ENCODE measurements at places on chromosomes 1 and 21.

- no peak for DNase-seq
Measured at GRCh38 chr1:2914702-2915101, 106.6 kb upstream of the ACTRT2 start.

GRCh38 chr1:8047686-8048445 is 21.8 kb upstream of the ERRFI1 start:
- no peak for DNase-seq

GRCh38 chr21:44463724-44464123 is 8.4 kb downstream of the LRRC3 start:
- DNase-seq, result no peak

DNA sequence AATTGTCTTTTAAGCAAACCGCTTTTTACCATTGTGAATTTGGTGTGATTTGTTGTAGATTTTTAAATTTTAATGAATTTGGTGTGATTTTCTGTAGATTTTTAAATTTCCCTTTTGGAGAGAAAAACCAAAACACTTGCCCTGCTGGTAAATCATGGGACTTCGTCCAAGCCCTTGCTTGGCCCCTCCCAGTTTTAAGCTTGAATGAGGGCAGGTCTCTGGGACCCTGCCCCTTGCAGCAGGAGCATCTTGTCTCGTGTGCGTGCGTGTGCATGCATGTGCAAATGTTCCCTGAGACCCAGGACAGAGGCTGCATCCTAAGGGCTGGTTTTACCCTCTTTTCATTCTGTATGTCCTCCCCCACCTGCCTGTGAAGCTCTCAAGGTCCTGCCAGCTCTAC is 248.6 kb downstream of the GREM2 start:
- no peak for DNase-seq

DNA sequence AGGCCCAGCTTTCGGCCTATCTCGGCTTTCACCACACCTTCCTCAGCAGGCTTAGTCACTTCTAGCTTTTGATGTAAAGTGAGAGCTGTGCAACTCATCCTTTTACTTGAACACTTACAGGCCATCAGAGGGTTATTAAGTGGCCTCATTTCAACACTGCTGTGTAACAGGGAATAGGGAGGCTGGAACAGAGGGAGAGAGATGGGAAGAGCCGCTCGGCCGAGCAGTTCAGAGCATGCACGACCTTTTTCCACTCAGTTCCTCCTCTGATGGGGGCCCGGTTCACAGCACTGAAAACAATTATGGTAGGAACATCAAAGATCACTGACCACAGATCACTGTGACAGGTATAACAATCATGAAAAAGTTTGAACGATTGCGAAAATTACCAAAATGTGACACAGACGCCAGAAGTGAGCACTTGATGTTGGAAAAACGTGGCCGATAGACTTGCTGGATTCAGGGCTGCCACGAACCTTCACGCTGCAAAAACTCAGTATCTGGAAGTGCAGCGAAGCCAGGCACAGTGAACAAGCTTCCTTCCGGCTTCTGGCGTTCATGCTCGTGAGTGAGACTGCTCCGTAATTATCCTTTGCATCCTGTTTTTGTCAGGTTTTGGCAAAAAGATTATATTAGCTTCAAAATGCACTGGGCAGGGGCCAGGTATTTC is 28.6 kb downstream of the AGPAT3 start:
- no peak for DNase-seq

DNA sequence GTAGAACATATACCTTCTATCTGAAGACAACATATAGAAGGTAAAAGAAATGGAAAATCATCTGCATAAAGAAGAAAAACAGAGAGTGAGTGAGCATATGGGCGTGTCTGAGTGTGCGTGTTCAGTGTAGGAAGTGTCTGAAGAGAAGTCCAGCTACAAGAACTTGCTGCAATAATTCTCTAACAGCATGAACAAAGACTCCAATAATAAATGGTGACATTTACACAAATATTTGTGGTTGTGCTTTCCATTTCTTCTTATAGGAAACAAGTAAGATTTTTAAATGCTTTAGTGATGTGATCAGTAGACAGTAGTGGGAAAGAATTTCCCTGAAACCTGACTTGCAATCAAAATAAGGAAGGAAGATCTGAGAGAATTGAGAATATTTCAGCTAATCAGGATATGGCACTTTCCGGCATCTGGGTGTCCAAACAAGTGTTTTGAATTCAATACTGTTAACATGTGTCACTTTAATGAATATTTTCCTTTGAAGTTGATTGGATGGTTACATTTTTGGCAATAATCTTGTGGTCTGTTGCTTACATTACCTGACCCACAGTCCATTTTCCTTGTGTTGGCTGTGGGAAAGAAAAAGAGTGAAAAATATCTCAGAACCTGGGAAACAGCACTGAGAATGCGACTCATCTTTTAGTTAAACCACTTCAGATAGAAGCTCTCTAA is 154.0 kb downstream of the TGFB2 start:
- no peak for DNase-seq

DNA sequence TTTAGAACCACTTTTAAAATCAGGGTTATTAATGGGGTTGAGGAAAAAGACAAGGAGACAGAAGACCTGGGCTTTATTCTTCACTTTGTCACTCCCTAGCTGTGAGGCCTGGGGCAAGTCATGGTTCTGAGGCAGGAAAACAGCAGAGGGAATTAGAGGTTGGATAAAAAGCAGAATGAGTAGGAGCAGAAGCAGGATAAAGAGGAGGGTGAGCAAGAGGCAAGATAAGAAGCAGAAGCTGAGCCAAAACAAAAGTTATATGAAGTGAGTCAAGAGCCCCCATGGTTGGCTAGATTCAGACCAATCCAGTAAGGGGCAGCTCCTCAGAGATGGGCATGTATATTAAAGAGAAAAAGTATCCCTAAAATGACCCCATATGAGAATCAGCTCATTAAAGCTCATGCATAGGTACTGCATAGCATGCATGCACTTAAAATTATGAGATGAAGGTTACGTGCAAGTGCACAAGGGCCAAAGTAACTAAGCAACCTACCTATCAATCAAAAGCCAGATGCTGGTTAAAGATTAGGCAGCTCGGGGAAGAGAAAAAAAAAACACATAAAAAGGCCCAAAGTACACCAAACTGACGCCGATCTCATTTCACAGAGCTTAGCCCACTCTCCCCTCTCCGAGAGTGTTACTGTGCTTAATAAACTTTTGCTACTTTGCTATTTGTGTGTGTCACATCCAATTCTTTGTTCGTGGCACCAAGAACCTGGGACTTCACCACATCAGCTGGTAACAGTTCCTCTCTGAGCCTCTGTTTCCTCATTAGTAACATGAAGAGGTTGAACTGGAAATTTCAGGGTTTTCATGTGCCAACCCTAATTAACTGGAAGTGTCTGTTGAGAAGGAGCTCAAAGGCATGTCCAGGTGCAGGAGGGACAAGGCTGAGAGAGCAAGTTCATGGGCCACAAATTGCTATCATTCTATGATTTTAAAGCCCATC is 2.2 kb downstream of the AVPR1B start:
- DNase-seq, result no peak

DNA sequence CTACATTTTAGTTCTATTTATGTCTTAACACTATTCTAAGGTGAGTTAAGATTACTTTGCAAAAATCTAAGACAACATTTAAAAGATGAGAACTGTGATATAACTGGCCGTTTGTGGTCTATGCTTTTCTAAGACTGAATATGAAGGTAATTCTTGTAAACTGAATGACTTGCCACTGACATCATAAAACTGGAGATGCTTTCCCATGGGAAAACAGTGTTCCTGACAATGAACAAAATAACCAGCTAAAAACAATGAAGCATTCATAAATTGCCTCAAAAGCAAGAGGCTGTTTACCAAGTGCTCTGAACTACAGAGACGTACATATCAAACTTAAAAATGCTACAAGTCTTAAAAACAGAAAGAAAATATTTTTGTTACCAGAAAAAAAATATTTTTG is 54.7 kb downstream of the APP start:
- no peak for DNase-seq

- DNase-seq, result no peak
Measured at GRCh38 chr1:222995620-222996309, 147.3 kb downstream of the TLR5 start.

GRCh38 chr1:13784971-13785370 is 85.0 kb downstream of the PRDM2 start:
- DNase-seq, result no peak

GRCh38 chr1:41508290-41508689 is 23.8 kb upstream of the EDN2 start:
- DNase-seq, result no peak

DNA sequence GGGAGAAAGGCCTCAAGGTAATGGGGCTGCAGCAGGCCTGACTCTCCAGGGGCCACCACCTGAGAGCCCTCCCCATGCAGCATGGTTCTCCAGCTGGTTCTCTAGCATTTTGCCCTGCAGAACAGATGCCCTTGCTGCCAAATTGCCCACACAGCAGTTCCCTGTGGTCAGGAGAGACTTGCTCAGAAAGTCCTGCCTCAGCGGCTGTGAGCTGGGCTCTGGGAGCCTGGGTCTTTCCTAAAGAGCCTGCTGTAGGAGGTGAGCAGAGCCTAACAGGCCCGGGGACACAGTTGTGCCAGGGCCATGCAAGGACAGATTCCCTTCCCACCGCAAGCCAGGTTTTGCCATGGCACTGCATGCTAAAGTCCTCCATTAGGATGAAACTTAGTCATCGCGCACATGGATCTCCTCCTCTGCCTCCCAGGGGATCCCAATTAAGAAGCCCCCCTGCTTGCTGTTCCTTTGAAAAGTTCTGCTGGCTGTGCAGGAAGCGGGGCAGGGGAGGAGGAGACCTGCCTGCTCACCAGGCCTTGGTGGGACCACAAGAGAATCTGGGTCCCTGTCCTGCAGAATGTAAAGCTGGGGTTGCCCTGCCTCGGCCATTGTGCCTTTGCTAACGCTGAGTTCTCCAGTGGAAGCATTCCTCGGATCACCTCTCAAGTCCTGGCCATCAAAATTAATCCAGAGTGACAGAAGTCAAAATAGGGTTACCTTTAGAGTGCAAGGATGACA is 21.4 kb downstream of the TEX35 start:
- DNase-seq, result no peak

- DNase-seq, result no peak
Measured at GRCh38 chr1:202333861-202334260, 7.9 kb downstream of the UBE2T start.

DNA sequence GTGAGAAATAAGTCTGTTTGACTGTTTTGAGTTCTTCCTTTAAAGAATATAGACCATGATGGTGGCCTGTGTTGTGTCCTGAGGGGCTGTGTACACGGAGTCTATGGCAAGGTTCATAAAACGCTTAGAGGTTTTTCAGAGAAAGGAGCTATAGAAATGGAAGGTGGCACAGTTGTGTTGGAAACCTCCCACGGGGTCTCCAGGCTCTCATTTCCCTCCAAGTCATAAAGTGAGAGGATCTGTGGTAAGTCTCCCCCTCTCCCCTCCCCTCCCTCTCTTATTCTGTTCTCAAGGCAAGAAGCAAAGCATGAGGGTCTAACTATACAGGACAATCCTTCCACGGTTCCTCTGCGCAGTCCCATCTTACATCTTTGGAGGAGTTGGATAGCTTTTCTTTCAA is 139.2 kb downstream of the KIF26B start:
- no peak for DNase-seq

GRCh38 chr1:55255901-55256300 is 40.7 kb upstream of the USP24 start:
- no peak for DNase-seq

DNA sequence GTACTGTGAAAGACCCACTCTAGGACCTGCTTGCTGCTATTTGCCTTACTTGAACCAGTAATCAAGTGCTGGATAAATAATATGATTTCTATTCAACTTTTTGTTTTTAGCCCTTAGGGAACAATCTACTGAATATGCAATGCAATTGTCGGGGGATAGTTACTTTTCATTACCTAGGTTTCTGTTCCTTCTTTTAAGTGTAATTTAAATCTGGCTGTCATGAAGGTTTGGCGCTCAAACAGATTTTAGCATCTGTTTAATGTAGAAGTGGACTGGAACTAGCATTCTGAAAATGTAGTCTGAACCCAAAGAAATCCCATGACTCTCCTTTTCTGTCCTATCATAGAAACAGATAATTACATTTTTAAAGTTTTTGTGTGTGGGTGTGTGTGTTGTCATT is 4.8 kb downstream of the MGST3 start:
- no peak for DNase-seq

GRCh38 chr21:35005077-35005476 is 44.0 kb downstream of the RUNX1 start:
- no peak for DNase-seq

DNA sequence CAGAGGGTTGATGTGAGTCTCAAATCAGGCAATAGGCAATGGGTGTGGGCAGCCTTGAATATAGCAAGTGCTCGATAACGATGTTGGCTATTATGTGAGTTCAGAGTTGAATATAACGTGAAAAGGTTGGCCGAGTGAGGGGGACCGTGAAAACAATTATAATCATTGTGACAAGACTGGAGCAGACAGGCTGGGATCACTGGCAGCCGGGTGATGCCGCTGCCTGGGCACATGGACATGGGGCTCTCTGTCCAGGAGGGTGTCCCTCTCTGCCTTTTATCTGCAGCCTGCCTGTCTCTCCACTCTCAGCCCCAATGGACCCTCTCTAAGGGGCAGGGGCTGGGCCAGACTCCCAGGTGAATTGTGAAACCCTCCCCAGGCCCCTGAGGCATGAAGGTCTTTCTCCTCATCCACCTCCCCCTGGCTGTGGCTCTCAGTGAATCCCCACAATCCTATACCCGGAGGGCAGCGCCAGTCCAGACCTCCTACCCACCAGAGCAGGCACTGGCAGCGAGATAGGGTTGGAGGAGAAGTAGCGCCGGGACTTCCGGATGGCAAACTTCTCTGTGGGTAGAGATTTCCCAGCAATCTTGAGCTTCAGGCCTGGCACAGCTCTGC is 36.4 kb downstream of the TTC39A start:
- DNase-seq, result no peak

- DNase-seq, result no peak
Measured at GRCh38 chr1:167650269-167651160, 20.5 kb downstream of the RCSD1 start.

- DNase-seq, result no peak
Measured at GRCh38 chr1:113567427-113567826, 177.1 kb downstream of the MAGI3 start.

DNA sequence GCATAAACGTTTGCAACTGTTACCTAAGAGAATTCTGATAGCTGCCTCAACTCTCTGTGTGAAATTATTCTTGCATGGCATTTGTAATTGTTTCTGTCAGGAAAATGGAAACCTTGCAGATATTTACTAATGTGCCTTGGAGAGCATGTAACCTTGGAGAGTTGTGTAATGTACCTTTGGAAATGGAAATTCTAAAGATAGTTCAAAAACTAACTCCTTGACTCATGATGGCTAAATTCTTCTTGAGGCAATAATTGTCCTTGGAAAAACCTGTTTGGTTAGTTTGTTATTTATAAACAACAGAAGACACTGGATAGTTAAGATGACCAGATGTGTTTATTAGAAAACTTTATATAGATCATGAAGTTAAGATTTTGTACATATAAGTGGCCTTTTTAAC is 1033.8 kb downstream of the PLA2G4A start:
- no peak for DNase-seq

GRCh38 chr21:24939291-24939690 is 668.0 kb downstream of the MRPL39 start:
- no peak for DNase-seq

DNA sequence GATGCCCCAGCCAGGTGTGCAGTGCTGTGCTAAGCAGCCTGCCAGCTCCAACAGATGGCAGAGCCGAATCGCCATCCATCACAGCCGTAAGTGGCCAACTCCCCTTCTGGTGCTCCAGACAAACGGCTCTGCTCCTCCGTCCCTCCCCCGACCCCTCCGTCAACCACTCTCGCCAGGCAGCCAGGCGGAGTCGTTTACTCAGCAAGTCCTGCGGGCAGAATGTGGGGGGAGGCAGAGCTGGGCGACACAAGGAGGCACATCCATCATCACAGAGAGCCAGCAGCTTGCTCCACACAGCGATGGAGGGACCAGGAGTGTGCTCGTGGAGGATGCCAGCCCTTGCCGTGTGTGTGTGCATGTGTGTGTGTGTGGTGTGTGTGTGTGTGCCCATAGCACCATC is 206.6 kb upstream of the GRIK3 start:
- no peak for DNase-seq

All from activated T-cell treated with anti-CD3 and anti-CD28 coated beads, Interleukin-2, amount 50 U/mL, for 1 hour (primary cell).